ENCODE measurements at places on chromosomes 11 and 22.
A peak's percentile ranks its signal among the peaks of the same experiment; 100 is the strongest.

GRCh38 chr11:84790849-84791427 is 836.2 kb downstream of the DLG2 start:
- no peak for DNase-seq

DNA sequence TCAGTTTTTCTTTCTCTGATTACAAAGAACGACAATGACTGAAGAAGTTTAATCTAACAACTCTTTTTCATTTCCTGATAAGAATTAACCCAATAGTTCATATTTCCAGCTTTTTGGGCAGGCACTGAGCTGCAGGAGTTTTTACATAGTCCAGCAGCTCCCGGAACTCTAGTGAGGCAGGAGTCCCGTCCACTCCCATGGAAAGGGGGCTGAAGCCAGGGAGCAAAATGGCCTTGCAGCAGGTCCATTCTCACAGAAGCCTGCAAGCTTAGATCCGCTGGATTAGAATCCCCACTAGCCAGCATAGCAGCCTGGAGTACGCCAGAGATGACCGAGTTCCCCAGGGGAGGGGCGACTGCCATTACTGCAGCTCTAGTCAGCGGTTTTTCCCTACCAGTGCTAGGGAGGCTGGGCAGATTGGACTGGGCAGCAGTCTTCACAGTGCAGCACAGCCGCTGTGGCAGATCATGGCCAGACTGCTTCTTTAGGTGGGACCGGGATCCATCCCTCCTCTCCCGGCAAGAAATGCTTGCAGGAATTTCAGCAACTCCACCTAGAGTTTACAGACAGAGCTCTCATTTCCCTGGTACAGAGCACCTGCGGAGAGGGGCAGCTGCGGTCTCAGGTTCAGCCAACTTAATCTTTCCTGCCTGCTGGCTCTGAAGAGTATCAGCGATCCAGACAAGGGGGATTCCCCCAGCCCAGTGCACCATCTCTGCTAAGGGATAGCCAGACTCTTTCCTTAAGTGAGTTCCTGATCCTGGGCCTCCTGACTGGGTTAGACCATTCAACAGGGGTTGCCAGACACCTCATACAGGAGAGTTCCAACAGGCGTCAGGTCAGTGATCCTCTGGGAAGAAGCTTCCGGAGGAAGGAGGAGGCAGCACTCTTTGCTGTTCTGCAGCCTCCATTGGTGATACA is 742 bp upstream of the CASP4 start:
- DNase-seq = no peak

GRCh38 chr11:23543651-23544222 is 683.5 kb upstream of the CCDC179 start:
- DNase-seq = no peak

GRCh38 chr11:27718346-27718862 is 18.1 kb upstream of the BDNF start:
- peak; percentile 63 for DNase-seq

DNA sequence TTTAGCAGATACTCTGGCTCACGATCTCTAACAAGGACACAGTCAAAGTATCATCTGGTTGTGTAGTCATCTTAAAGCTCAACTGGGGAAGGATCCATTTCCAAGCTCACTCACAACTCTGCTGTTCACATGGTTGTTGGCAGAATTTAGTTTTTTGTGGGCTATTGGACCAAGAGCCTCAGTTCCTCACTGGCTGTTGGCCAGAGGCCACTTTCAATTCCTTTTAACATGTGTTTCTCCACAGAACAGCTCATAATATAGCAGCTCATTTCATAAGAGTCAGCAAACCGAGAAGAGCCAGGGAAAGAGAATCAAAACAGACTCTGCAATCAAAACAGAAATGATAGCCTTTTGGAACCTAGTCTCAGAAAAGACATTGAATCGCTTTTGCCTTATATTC is 22.6 kb downstream of the IZUMO1R start:
- no peak for DNase-seq

GRCh38 chr11:123532131-123532530 is 102.1 kb downstream of the GRAMD1B start:
- no peak for DNase-seq

DNA sequence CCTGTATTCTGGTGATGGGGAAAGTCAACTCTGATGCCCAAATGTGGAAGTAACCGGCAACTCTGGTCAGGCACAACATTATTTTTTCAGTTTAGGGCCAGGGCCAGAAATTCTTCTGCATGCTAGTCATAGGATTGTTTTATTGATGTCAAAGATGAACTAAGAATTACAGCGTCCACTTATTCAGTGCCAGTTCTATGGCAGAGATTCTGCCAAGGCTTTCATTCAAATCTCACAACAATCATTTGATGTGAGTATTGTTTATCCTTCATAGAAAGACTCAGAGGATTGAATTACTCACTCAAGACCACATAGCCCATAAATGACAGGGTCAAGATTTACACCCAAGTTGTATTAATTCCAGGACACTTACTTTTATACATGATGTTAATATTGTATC is 87.7 kb downstream of the TMPRSS5 start:
- no peak for DNase-seq

DNA sequence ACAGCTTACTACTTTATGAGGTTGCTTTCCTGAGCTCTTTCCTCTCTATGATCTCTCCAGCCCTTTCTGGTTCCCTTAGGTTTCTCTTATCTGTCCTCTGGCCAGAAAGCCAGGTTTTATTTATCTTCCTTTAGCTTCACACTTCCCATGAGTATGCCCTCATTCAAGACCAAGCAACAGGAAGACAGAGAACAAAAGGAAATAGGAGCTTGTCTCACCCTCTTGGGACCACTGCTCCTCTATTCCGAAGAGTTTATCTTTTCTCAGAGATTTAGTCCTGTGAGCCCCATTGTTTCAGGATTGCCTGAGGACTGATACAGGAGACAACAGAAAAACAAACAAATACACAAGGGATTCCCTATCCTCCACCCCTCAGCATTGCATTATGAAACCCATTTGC is 62.4 kb upstream of the CCDC179 start:
- no peak for DNase-seq

Data from DMS 273 treated with DMSO at 0.1 percent for 48 hours (cell line).